NCI-H1417 (cell line): ENCODE measurements at places on chromosomes 7 and 10.

- DNase-seq: no peak
These were observed 60.2 kb downstream of the MPP7 start for GRCh38 chr10:28242555-28243204.

- DNase-seq: no peak
These were observed 185.5 kb downstream of the SEMA3A start for GRCh38 chr7:84009051-84009450.

DNA sequence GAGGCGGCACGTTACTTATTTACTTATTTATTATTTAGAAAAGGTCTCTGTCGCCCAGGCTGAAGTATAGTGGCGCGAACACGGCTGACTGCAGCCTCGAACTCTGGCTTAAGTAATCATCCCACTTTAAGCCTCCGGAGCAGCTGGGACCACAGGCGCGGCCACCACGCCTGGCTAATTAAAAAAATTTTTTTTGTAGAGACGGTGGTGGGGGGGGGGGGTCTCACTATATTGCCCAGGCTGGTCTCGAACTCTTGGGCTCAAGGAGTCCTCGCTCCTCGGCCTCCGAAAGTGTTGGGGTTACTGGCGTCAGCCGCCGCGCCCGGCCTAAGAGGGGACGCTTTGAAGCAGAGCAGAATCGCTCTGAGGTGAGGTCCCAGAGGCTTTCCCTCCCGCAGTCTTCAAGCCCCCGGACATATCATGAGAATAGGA, 675 bp upstream of the FRAT2 start:
- no peak for DNase-seq

GRCh38 chr10:132519382-132520176, 18.0 kb upstream of the INPP5A start:
- DNase-seq: no peak

- no peak for DNase-seq
These were observed 219.3 kb downstream of the WDR11 start for GRCh38 chr10:121070275-121071070.

GRCh38 chr7:87131771-87132170, 20.5 kb upstream of the DMTF1 start:
- DNase-seq: no peak

DNA sequence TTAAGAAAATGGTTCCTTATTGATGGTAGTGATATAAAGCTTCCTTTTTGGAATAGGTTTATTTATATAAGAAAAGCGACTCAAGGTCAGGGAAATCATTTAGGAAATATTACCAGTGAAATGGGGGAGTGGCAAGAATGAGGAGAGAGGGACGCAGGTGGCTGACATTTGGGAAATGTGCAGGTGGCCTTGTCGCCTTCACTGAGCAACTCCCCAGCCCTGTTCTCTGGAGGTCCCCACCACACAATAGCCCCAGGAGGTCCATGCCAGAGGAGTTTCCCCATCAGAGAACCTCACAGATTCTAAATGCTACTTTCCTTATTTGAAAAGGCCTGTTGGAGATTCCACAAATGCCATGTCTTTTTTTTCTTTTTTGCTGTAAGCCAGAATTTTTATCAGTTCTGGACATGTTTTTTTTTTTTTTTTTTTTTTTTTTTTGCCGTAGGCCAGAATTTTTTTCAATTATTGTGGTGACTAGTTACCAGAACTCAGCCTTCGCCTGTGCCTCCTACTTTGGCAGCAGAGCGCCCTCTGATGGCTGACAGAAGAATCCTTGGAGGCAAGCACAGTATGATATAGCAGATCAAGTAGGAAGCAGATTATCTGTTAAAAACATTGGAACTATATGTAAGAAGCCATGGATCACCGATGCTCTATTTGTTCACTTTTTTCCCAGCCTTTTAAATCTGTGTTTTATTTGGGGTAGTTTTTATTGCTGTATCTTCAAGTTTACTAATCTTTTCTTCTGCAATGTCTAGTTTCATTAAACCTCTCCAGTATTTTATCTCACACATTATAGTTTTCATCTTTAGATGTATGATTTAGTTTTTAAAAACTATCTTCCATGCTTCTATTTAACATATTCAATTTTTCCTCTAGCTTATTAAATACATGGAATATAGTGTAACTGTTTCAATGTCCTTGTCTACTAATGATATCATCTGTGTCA, 18.6 kb downstream of the OPALIN start:
- DNase-seq: peak; percentile 21

GRCh38 chr7:1285556-1286301, 53.1 kb downstream of the UNCX start:
- DNase-seq: no peak

DNA sequence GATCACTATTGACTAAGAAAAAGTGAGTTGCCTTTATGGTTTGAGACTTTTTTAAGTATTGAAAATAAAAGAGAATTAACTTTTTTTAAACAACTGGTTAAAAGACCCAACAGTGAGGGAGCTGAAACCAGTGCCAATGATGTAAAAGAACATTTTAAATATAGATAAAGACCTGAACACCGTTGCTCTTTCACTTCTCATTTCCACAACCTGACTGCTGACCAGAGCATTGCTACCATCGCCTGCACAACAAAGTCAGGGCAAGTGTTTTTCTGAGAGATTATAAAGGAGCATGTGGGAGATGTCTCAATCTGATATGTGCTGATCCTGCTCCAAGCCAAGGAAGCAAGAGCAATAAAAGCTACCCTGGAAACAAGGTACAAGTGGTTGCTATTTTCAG, 34.7 kb downstream of the IMMP2L start:
- no peak for DNase-seq

DNA sequence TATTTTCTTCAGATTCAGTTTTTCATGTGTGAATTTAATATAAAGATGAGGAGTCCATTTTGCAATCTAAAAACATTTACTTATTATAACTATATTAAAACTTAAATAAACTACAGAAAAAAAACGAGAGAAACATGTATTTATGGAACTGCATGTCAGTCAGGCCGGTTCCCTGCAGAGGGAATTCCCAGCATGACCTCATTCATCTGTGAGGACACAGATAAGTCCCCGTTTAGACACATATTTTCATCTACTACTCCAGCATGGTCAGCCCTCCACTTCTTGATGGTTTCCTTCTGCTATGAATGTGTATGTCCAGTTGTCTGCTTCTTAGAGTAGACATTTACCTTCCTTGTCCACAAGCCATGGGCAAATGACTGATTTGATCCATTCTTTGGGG, 339.1 kb downstream of the SEMA3D start:
- DNase-seq: no peak

DNA sequence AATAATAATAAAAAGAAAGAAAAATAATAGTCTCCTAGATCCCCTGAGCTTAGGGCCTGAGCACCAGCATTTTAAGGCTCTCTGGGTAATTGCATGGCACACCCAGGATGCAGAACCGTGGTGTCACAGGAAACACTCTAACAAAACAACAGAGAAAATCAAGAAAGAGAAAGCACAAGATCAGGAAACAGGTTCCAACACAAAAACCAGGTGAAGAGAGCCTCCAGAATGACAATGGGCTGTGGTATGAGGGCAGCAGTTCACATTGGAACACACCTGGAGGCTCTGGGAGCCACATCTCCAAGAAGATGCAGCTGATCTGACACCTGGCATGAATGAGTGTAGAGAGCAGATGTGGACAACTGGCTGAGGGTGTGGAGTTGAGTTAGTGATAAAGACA, 7.1 kb downstream of the MMRN2 start:
- DNase-seq: no peak

DNA sequence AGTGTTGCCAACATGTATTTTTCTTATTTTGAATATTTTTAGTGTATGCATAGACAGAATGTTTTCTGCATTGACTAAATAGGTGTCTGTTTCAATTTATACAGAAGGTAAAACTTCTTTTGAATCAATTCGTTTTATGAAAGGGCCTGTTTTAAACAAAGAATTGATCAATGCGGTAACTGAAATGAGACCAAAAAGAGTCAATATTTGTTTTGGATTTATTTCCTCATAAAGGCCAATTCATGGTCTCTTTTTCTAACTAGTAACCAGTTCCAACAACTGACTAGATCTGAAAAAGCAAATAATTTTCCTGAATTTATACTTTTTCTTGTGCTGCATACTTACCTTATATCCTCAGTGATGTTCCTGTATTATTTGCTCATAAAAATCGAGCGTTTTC, 320.5 kb downstream of the DGKB start:
- no peak for DNase-seq

DNA sequence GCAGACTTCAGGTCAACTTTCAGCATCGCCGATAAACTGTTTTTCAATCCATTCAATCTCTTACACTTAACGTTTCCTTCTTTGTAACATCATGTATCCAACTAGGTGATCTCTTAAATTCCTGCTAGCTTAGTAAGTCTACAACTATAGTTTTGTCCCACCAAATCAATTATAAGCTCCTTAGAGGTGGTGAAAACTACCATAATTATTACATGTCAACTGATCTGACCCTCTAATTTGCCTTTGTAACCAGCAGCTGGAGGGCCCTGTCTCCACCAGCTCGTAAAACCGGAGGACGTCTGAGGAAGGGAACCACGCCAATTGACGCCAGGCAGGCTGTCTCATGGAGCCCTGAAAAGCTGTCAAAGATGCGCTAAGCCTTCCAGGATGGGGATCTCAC, 113.4 kb downstream of the ABCC2 start:
- DNase-seq: peak; percentile 36

GRCh38 chr10:6669269-6669859, 89.3 kb upstream of the PRKCQ start:
- DNase-seq: peak; percentile 38

- no peak for DNase-seq
These were observed 38.0 kb upstream of the LEP start for GRCh38 chr7:128203047-128203491.

DNA sequence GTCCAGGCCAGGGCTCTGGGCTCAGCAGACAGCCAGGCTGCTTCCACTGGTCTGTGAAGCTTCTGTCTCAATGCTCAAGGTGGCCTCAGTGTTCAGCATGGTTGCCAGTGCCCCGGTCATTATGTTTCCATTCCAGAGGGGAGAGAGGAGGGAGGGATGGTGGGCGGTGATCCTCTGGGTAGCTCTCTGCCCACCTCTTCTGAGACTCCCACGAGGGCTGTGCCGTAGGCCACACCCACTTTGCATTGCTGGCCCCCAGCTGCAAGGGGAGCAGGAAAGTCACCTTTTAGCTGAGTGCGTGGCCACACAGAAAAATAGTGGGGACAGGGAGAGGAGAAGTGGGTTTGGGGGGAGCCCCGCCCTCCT, 42.5 kb downstream of the FOXK1 start:
- peak; percentile 79 for DNase-seq

GRCh38 chr7:132117181-132117580, 459.1 kb downstream of the PLXNA4 start:
- DNase-seq: no peak

DNA sequence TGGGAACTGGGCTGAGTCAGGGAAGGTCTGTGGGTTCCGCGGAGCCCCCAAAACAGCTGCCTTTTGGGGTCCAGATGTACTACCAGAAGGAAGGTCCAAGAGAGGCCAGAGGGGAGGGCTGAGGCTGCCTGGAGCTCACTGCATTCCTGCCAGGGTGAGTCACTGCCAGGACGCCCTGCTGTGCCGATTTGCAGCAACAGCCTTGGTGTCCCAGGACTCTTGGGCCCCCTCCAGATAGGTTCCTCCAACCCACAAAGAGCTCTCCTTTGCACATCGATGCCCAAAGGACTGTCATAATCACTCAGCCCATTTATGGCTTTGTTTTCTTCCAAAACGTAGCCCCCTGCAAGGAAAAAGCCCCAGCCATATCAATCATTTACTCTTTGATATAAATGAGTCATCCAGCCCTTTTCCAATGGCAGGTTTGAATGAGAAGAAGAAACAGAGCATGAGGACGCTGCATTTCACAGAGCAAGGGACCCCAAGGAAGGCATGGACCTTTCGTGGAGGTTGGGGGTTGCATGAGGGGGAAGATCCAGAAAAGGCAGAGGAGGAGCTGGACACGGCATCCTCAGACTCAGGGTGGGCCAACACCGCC, 32.2 kb upstream of the COL13A1 start:
- no peak for DNase-seq

DNA sequence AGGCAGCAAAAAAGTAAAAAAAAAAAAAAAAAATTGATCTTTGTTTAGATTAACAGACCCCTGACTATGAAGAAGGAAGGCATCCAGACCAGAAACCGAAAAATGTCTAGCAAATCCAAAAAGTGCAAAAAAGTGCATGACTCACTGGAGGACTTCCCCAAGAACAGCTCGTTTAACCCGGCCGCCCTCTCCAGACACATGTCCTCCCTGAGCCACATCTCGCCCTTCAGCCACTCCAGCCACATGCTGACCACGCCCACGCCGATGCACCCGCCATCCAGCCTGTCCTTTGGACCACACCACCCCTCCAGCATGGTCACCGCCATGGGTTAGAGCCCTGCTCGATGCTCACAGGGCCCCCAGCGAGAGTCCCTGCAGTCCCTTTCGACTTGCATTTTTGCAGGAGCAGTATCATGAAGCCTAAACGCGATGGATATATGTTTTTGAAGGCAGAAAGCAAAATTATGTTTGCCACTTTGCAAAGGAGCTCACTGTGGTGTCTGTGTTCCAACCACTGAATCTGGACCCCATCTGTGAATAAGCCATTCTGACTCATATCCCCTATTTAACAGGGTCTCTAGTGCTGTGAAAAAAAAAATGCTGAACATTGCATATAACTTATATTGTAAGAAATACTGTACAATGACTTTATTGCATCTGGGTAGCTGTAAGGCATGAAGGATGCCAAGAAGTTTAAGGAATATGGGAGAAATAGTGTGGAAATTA, 19.4 kb downstream of the GATA3 start:
- no peak for DNase-seq

DNA sequence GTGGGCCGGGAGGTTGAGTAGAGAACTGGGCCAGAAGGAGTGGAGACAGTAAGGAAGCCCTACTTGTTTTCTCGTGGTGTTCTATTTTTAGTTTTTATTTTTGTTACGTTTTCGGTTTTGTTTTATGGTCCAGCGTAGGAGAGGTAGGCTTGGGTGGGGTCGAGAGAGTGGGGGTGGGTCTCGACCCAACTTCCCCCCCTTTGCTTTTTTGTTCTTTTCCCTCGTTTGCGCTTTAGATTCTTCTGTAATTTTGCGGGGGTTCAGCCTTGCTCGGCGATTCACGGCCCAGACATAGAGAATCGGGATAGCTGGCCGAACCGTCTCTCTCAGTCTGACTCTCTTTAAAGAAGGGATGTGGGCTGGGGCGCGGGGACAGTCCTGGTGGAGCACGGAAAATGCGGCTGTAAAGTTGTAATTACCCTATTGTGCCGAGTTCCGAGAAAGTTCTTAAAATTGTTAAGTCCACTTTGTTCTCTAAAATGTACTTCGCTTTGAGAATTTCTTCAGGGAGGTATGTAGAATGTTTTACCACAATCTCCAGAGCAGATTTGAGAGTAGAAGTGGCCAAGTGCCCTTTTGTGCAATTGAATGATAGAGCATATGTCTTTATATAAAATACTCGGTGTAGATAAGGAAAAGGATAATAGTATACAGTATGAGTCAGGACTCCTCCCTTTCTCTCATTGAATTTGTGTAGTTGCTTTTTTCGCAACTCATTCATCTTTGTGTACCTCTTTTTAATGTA, 816 bp downstream of the DMTF1 start:
- DNase-seq: peak; percentile 84

GRCh38 chr10:32190890-32191491, 134.8 kb upstream of the KIF5B start:
- no peak for DNase-seq
